Hematopoietic multipotent progenitor cell treated with erythropoietin and hydrocortisone succinate and interleukin-3 and kit ligand, for 15 days (in vitro differentiated cells): ENCODE measurements at places on chromosomes 11 and 22.

DNA sequence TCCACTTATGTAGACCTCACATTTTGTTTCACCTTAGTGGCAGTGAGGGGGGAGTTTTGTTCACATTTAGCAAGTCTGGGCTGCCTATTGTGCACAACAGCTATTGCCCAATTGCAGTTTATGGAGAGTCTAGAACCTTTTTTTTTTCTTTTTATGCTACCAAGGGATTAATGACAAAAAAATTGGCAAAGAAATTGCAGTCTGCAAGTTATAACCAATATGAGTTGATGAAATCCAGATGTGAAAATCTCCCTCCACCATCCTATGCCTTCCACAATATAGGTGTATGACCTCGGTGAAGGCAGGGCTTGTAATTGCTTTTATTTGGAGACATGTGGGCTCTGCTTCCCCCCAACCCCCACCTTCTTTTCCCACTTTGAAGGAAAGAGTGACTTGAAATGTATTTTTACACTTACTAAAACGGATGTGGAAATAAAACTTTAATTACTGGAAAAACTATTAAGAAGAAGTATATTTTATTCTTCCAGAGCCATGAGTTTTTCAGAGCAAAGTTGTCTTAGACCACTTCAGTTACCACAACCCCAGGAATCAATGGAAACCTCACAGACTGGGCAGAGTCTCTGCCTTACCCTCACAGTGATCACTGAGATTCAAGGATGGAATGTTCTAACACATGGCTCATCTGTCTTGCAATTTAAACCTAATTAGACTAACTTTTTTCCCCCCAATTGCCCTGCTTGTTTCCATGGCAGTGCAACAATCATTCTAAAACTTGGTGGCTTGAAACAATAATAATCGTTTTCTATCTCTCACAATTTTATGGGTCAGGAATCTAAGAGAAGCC lies 120.8 kb upstream of the SLC5A12 start:
- DNase-seq = no peak

GRCh38 chr22:50561401-50562358 lies 1.0 kb downstream of the SYCE3 start:
- DNase-seq = no peak

- no peak for DNase-seq
These were observed 431.3 kb downstream of the TBC1D22A start for GRCh38 chr22:47193606-47194329.

DNA sequence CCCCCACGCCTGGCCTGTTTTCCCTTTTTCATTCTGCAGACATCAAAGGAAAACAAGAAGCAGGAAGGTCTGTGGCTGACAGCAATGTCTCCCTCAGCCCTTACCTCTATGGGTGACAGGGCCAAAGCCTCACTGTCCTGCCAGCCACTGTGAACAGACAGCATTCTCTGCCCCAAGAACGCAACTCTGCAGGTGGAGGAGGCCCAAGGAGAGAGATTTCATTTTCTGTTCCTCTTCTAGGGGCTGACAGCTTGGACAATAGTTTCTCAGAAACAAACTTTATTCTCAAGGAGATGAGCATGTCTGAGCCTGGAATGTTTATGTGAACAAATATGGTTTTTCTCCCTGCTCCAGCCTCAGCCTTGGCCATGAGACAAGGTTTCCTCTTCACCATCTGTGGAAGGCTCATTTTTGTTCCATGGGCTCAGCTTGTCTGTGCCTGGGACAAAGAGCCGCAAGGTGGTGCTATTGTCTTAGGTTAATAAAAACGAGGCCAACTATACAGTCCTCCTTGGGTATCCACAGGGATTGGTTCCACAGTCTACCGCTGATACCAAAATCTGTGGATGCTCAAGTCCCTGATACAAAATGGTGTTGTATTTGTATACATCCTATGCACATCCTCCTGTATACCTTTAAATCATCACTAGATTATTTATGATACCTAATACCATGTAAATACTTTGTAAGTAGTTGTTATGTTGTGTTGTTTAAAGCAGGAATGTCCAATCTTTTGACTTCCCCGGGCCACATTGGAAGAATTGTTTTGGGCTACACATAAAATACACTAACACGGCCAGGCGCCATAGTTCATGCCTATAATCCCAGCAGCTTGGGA lies 5.8 kb downstream of the PIWIL3 start:
- DNase-seq = peak; percentile 18

- no peak for DNase-seq
These were observed 37.7 kb downstream of the TPCN2 start for GRCh38 chr11:69086152-69087132.

- no peak for DNase-seq
These were observed 10.2 kb downstream of the DKK3 start for GRCh38 chr11:11998091-11998781.

- peak; percentile 61 for DNase-seq
These were observed 8.7 kb upstream of the ABTB2 start for GRCh38 chr11:34366522-34366921.

DNA sequence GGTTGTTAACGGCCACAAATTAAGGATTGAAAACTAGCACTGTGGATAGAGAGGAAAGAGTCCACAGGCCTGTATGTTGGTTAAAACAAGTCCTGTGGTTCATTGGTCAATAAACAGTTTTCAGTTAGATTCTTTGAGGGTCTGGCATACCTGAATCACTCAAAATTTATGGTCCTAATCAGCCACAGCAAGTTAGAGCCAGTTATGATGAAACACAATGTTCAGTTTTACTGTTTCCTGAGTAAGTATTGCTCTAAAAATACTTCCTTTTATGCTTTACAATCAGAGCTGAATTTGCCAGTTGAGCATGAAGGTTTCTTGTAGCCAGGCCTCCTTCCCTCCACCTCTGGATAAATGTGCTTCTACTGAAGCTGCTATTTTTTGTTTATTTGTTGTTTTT lies 12.9 kb upstream of the CAT start:
- DNase-seq = no peak
